ENCODE measurements at places on chromosomes 11 and 22. TPM values are rescaled to one million over a fixed set of nuclear protein-coding genes. Genes with fewer than 3 reads are reported as not detected.

Gene LYVE1
- not detected for total RNA-seq

GRCh38 chr11:119088406-119088805, 3.7 kb downstream of the HMBS start:
- H3K4me1 ChIP-seq = peaks cover 38% of the 10 kb centered on the region
- no peak for DNase-seq
- H3K27ac ChIP-seq = peak overlapping the region; percentile 7
- peaks cover 2% of the 10 kb centered on the region for H3K36me3 ChIP-seq
- no peaks in the 10 kb centered on the region for H3K27me3 ChIP-seq
- no peak overlapping the region for H3K4me3 ChIP-seq

- H3K36me3 ChIP-seq = no peaks in the 10 kb centered on the region
- no peak for DNase-seq
- no peak overlapping the region for H3K27ac ChIP-seq
- no peak overlapping the region for H3K4me3 ChIP-seq
- no peaks in the 10 kb centered on the region for H3K4me1 ChIP-seq
Measured at GRCh38 chr11:88555018-88555828, 217.7 kb upstream of the CTSC start.

- peaks cover 21% of the 10 kb centered on the region for H3K27me3 ChIP-seq
- H3K4me3 ChIP-seq = no peak overlapping the region
- H3K36me3 ChIP-seq = no peaks in the 10 kb centered on the region
- no peak overlapping the region for H3K27ac ChIP-seq
- DNase-seq = no peak
Measured at GRCh38 chr11:9060700-9061111, 30.7 kb downstream of the SCUBE2 start.

DNA sequence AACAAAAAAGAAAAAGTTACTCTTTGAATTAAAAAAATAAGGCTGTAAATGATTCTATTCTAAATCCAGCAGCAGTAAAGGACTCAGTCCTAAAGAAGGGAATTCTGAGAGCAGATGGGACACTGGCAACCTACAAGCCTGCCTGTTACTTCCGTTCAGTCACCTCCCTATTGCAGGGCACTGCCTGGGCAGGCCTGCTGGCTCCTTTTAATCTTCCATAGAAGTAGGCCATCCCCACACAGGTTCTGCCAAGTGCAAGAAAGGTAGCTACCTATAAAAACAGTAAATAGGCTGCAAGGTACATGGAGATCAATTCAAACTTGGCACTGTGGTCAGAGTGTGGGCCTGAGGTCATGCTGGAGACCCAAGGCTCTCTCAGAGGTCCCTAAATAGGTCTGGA, 136.4 kb downstream of the TRIM44 start:
- H3K4me1 ChIP-seq = peaks cover 36% of the 10 kb centered on the region
- no peaks in the 10 kb centered on the region for H3K27me3 ChIP-seq
- no peak for DNase-seq
- H3K27ac ChIP-seq = no peak overlapping the region
- no peaks in the 10 kb centered on the region for H3K36me3 ChIP-seq

Gene NAALAD2
- total RNA-seq = not detected

- DNase-seq = no peak
- H3K4me1 ChIP-seq = no peaks in the 10 kb centered on the region
- H3K27ac ChIP-seq = no peak overlapping the region
- no peak overlapping the region for H3K4me3 ChIP-seq
Measured at GRCh38 chr11:37184326-37184725, 586.3 kb upstream of the RAG2 start.

Gene P2RY2
- total RNA-seq = not detected

GRCh38 chr11:128153697-128154048, 433.7 kb downstream of the ETS1 start:
- H3K27ac ChIP-seq = no peak overlapping the region
- H3K4me3 ChIP-seq = no peak overlapping the region
- DNase-seq = no peak

- peaks cover 47% of the 10 kb centered on the region for H3K27me3 ChIP-seq
- no peak overlapping the region for H3K4me3 ChIP-seq
- no peak for DNase-seq
- H3K27ac ChIP-seq = no peak overlapping the region
- no peaks in the 10 kb centered on the region for H3K4me1 ChIP-seq
Measured at GRCh38 chr22:43859621-43860020, 2.7 kb downstream of the SULT4A1 start.

Gene OR51B4
- not detected for total RNA-seq

GRCh38 chr11:34268906-34269430, 88.8 kb downstream of the ABTB2 start:
- no peak overlapping the region for H3K4me3 ChIP-seq
- H3K27me3 ChIP-seq = no peaks in the 10 kb centered on the region
- H3K27ac ChIP-seq = no peak overlapping the region
- no peaks in the 10 kb centered on the region for H3K4me1 ChIP-seq
- H3K36me3 ChIP-seq = no peaks in the 10 kb centered on the region

DNA sequence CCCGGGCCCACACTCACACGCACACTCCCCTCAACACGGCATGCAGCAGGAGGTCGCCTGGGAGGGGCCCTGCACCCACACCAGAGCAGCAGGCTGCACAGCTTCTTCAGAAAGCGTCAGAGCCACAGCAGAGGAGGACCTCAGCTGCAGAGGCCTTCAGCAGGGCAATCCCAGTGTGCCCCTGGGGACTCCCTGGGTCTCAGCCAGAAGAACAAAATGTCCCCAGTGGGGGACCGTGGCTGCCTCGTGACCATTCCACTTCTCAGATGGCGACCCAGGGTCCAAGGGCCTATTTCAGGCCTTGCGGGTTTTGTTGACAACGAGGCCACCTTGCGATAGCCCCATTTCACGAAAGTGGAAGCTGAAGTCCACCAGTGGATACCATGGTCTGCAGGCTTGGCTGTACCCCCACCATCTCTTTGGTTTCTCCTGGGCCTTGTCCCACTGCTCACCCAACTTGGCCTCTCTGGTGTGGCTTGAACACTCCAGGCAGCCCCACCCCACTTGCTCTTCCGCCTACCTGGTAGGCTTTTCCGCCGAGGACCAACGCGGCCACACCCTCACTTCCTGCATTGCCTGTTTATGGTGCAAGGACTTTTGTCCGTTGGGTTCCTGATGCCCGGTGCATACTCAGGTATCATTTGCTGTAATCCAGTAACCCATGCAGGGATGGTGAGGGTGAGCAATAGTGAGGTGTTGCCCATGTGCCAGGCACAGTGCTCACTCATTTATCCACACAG, 38.1 kb downstream of the MB start:
- H3K27ac ChIP-seq = no peak overlapping the region
- no peaks in the 10 kb centered on the region for H3K36me3 ChIP-seq
- H3K27me3 ChIP-seq = peaks cover 6% of the 10 kb centered on the region
- H3K4me1 ChIP-seq = peaks cover 3% of the 10 kb centered on the region

DNA sequence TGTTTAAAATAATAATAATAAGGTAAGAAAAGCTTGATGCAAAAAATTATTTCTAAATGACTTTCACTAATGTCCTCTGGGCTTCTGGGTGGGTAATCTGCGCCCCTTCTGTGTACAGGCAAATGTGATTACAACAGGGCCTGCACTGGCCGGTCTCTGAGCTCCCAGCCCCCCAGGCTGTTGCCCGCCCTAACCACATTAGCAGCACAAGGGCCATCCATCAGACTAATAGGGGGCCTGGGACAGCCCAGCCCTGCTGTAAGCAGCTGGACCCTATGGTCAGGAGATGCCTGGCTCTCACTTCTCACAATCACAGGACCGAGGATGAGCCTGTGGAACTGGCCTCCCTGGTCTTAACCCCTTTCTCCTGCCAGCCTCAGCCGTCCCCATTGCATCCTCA, 388.4 kb downstream of the BUD13 start:
- H3K4me1 ChIP-seq = no peaks in the 10 kb centered on the region
- DNase-seq = no peak
- H3K36me3 ChIP-seq = no peaks in the 10 kb centered on the region
- H3K27me3 ChIP-seq = peaks cover 16% of the 10 kb centered on the region
- no peak overlapping the region for H3K4me3 ChIP-seq
- H3K27ac ChIP-seq = no peak overlapping the region

- DNase-seq = no peak
- peaks cover 3% of the 10 kb centered on the region for H3K4me1 ChIP-seq
- no peaks in the 10 kb centered on the region for H3K27me3 ChIP-seq
- peaks cover 24% of the 10 kb centered on the region for H3K36me3 ChIP-seq
- no peak overlapping the region for H3K4me3 ChIP-seq
Measured at GRCh38 chr11:118521892-118522311, 5.4 kb upstream of the TTC36 start.

Gene OR51B5
- not detected for total RNA-seq

DNA sequence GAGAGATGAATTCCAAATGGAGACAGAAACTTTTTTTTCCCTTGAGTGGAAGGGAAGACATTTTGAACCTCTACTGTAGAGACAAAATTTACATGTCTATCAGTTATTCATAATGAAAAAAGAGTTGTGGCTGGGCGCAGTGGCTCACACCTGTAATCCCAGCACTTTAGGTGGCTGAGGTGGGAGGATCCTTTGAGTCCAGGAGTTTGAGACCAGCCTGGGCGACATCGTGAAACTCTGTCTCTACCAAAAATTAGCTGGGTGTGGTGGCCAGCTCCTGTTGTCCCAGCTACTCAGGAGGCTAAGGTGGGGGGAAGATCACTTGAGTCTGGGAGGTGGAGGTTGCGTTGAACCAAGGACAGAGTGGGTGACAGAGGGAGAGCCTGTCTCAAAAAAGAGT, 4.1 kb downstream of the EED start:
- DNase-seq = no peak
- H3K4me1 ChIP-seq = peaks cover 46% of the 10 kb centered on the region
- peaks cover 13% of the 10 kb centered on the region for H3K36me3 ChIP-seq
- H3K27ac ChIP-seq = peak overlapping the region; percentile 72

- H3K4me1 ChIP-seq = peaks cover 26% of the 10 kb centered on the region
- H3K27ac ChIP-seq = no peak overlapping the region
- no peak for DNase-seq
- H3K27me3 ChIP-seq = peaks cover 18% of the 10 kb centered on the region
Measured at GRCh38 chr11:112519751-112520150, 259.1 kb upstream of the PLET1 start.

Gene APOBEC3G
- 169 TPM for total RNA-seq

Gene PANX3
- not detected for total RNA-seq

- H3K4me1 ChIP-seq = no peaks in the 10 kb centered on the region
- H3K27ac ChIP-seq = no peak overlapping the region
- H3K36me3 ChIP-seq = peaks cover 7% of the 10 kb centered on the region
- H3K4me3 ChIP-seq = no peak overlapping the region
- H3K27me3 ChIP-seq = no peaks in the 10 kb centered on the region
Measured at GRCh38 chr11:91187314-91187713, 964.5 kb upstream of the CHORDC1 start.

DNA sequence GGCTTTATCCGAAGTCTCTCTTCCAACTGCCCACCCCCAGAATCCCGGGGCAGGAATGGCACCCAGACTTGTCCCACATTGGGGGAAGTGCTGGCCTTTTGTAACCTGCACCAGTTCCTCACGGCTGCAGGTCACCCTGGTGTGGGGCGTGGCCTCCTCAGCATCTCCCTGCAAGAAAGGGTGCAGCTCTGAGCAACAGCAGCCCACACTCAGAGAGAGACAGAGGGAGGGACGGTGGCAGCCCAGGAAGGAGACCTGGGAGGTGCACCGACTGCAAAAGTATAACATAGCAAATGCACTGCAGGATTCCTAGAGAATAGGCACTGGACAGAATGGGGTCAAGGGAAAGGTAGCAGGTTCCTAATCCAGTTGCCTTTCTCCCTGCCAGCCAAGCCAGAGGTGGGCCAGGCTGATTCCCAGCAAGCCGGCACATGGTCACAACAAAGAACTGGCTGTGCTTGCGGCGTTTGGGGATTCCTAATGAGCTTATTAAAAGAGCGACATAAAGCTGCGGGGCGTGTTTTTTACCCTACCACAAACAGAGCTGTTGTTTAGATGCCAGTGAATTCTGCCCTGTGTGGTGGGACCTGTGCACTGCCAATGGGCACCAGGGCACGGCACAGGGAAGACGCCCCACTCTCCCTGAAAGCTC, 18.2 kb upstream of the IGSF9B start:
- no peaks in the 10 kb centered on the region for H3K4me1 ChIP-seq
- no peak for DNase-seq
- no peaks in the 10 kb centered on the region for H3K36me3 ChIP-seq
- no peak overlapping the region for H3K27ac ChIP-seq
- H3K4me3 ChIP-seq = no peak overlapping the region

GRCh38 chr11:43359422-43359818, 700 bp downstream of the TTC17 start:
- H3K4me3 ChIP-seq = peak overlapping the region; percentile 93
- H3K4me1 ChIP-seq = peaks cover 31% of the 10 kb centered on the region
- no peak for DNase-seq
- H3K27ac ChIP-seq = peak overlapping the region; percentile 83

DNA sequence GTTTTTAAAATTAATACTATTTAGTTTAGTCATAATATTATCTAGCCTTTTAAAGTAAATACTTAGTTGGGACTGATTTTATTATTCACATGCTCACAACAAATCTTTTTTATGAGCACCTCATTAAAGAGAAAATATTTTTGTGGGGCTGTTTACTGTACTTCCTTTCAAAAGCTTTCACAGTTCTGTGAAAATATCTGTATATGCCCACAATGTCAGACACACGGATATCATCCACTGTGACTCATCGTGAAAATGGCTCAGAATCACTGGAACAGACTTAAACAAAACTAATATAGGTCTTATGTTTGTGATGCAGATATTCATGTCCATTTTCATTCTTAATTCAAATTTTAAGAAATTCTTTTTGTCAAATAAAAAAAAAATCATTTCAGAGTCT, 305.2 kb downstream of the RAB38 start:
- no peaks in the 10 kb centered on the region for H3K27me3 ChIP-seq
- H3K4me3 ChIP-seq = no peak overlapping the region
- H3K27ac ChIP-seq = no peak overlapping the region
- DNase-seq = no peak
- H3K36me3 ChIP-seq = no peaks in the 10 kb centered on the region

GRCh38 chr11:110929129-110929528, 216.9 kb upstream of the ARHGAP20 start:
- DNase-seq = no peak

- H3K36me3 ChIP-seq = no peaks in the 10 kb centered on the region
- H3K27me3 ChIP-seq = peaks cover 31% of the 10 kb centered on the region
- no peak overlapping the region for H3K27ac ChIP-seq
- H3K4me3 ChIP-seq = no peak overlapping the region
Measured at GRCh38 chr11:61921446-61921845, 4.1 kb upstream of the RAB3IL1 start.

- H3K27ac ChIP-seq = peak overlapping the region; percentile 92
- no peak for DNase-seq
- H3K4me1 ChIP-seq = peaks cover 26% of the 10 kb centered on the region
Measured at GRCh38 chr11:3796801-3797328, 489 bp downstream of the NUP98 start.

DNA sequence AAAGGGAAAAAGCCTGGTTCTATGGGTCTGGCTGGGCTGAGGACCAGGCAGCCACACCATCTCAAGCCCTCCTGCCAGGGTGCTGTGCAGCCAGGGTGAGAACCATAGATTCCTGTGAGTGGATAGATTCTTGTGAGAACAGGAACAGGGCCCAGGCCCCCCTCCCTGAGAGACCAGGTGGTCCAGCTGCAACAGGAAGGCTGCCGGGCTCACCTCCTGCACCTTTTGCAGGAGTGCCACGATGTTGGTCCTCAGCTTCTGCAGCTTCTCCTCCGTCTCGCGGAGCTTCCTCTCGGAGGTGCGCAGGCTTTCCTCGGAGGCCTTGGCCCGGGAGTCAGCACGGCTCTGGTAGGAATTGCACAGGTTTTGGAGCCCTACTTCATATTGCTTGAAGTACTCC, 40.8 kb downstream of the MORC2 start:
- H3K4me3 ChIP-seq = no peak overlapping the region
- no peaks in the 10 kb centered on the region for H3K27me3 ChIP-seq
- H3K27ac ChIP-seq = no peak overlapping the region
- peaks cover 21% of the 10 kb centered on the region for H3K36me3 ChIP-seq
- no peaks in the 10 kb centered on the region for H3K4me1 ChIP-seq

- no peaks in the 10 kb centered on the region for H3K36me3 ChIP-seq
- H3K4me3 ChIP-seq = no peak overlapping the region
- no peak overlapping the region for H3K27ac ChIP-seq
- peaks cover 47% of the 10 kb centered on the region for H3K4me1 ChIP-seq
Measured at GRCh38 chr22:47092896-47093311, 330.5 kb downstream of the TBC1D22A start.

Gene LARGE2
- total RNA-seq = not detected

Measured in natural killer cell treated with Interleukin-12 subunit alpha and Interleukin-12 subunit beta and Interleukin-15 and Interleukin-18, amount 100 ng/mL, for 72 hours (primary cell).